ENCODE measurements at places on chromosomes 1 and 21.
A peak's percentile ranks its signal among the peaks of the same experiment; 100 is the strongest.

- peak; percentile 54 for DNase-seq
These were observed 329.2 kb downstream of the TGFB2 start for GRCh38 chr1:218674280-218674773.

DNA sequence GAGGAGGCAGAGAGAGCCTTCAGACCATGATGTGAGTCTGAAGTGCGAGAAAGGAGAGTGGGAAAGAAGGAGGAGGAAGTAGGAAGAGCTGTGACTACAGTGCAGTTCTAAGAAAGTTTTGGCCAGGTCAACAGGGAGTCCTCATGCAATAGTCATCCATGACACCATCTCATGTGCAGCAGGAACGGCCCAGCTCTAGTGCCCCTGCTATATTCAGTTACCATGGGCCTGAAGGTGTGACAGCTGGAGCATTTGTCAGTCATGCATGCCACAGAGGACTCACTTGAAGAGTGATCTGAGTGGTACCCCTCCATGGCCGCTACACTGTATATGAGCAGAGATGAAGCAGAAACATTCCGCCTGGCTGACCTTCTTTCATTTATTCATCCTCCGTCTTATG is 77.9 kb downstream of the OMA1 start:
- no peak for DNase-seq

GRCh38 chr1:24963943-24964693 is 34.0 kb upstream of the RUNX3 start:
- no peak for DNase-seq

DNA sequence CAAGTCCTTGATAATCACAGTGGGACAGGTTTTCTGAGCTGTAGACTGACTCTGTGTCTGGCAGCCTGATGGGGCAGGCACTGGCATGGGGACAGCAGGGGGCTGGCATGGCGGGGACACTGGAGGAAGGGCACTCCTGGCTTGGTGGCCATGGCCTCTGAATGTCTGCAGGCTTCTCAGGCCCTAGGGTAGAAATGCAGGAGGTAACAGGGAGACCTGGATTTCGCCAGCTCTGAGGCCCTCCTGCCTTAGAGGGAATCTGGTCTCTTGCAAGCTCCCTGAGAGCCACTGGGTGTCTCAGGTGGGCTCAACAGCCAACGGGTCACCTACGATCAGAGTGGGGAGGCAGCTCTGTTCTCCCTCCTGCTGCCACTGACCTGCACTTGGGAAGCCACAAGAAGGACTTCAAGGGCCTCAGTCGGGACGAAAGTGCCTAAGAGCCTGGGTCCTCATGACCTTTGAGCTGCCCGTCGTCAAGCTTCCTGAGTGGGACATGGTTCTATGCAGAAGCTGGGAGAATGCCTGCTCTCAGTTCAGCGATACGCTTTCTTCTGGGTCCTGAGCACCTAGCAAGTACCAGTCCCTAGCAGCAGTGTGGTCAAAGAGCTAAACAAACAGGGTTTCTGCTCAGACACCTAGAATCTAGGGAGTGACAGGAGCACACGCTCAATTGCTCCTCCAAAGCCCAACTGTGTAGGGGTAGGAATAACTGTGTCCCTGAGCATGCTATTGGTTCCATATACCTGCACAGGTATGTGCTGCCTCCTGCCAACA is 569.0 kb downstream of the PTPRU start:
- DNase-seq: no peak

- DNase-seq: no peak
These were observed 181.3 kb downstream of the KCTD3 start for GRCh38 chr1:215748431-215748830.
